ENCODE measurements at places on chromosomes 4 and X.

DNA sequence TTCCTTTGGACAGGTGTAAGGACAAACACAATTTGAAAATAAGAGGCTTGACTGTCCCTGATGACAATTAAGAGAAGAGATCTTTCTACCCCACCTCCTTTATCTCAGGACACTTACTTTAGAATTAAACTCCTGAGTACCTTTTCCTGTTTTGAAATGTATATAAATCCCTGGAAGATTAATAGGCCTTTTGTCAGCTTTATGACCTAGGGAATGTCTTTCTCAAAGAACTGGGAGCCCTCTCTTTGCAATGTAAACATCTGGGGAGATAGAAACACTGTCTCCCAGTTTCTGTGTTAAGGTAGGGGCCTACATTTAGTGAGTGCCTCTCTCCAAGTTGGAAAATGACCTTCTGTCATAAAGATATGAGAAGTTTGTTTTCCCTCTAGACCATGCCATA is 31.7 kb downstream of the AGA start:
- DNase-seq = no peak

DNA sequence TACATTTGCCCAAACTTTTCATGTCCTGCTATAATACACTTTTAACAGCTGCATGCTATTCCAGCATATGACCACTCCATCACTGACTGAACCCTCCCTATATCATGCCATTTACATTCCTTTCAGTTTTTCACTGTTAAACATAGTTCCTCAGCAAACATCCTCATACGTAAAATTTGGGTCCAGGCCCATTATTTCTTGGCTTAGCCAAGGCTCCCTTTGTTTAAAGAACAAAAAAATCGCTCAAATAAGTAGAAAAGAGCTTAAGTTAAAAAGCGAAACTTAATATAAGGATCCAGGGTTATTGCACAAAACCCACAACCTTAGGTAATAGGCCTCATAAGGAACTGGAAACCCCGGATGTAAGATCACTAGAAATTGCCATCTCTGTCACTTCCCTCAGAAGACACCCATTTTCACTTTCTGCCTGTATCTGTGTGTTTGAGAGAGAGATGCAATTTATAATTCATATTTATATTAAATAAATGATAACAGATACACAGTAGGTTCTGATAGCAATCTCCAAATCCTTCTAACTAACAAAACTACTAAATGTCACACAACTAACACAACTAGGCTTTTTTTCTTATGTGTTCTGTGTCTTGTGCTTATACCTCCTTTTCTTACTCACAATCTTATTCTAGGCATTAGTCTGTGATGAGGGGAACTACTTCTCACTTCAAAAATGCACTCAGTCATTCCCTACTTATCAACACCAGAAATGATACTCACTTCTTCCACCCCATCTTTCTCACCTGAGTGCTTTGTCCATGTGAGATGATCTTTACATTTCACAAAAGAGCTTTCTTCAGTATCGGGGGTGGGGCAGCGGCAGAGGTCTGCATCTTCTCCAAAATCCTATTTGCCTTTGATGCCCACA is 59.9 kb upstream of the FAM241A start:
- no peak for DNase-seq

DNA sequence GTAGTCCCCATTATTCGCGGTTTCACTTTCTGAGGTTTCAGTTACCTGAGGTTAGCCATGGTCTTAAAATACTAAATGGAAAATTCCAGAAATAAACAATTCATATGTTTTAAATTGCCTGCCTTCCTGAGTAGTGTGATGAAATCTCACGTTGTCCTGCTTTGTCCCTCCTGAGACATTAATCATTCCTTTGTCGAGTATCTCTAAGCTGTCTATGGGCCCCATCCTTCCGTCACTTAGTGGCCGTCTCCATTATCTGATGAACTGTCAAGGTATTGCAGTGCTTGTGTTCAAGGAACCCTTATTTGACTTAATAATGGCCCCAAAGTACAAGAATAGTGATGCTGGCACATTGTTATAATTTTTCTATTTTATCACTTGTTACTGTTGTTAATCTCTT is 94.8 kb downstream of the ADGRL3 start:
- no peak for DNase-seq

DNA sequence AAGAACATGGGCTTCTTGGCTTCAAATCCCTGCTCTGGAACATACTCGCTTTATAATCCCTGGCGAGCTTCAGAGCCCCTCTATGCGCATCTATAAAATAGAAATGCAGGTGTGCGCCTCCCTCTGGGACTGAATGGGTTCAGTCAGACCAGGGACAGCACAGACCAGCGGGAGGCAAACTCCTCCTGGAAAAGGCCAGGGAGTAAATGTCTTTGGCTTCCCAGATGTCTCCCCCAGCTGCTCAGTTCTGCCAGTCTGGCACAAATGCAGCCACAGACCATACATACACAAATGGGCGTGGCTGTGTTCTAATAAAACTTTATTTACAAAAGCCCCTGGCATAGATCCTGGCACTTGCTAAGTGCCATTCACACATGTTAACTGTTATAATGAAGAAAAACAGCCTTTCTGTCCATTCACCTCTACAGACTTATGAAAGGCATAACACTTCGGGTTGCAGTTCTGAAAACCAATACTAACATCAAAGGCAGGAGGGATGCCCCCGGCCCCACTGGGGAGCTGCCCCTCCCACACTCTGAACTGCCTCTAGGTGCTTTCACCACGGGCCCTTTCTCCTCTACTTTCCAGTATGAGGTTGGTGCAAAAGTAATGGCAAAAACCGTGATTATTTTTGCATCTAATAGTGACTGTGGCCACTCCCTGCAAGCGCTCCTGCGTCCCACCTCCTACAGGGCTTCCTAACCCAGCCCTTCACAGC is 4.6 kb downstream of the JAKMIP1 start:
- no peak for DNase-seq

GRCh38 chr4:7500404-7500803 is 65.7 kb upstream of the PSAPL1 start:
- DNase-seq = no peak

DNA sequence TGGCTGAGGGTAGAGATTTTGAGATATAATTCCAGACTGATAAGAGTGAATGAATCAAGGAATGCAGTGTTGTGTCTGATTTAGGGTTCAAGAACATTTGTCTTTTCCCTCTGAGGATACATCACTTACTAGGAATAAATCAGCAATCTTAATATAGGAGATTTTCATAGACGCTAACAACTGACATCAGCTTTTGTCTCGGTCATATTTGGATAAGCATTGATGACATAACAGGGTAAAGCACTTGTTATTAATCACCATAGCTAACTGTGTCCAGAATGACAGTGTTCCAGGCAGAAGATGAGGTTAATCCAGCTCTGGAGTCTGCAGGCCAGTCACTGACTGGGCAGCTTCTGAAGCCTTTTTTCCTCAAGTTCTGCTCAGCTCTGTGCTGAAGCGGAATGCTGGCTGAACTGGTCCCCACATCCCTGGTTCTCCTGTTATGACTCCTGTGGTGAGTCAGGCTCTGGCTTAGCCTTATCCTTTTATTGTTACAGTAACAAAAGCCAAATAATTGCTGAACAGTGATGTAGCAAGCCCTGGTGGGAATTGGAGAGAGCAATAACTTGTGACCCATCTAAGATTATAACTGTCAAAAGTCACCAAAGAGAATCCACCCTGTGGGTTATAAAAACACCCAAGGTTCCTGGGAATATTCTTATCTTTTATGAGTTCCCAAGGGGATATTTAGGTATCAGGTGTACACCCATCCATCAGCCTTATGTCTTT is 41.8 kb downstream of the FNIP2 start:
- DNase-seq = no peak

DNA sequence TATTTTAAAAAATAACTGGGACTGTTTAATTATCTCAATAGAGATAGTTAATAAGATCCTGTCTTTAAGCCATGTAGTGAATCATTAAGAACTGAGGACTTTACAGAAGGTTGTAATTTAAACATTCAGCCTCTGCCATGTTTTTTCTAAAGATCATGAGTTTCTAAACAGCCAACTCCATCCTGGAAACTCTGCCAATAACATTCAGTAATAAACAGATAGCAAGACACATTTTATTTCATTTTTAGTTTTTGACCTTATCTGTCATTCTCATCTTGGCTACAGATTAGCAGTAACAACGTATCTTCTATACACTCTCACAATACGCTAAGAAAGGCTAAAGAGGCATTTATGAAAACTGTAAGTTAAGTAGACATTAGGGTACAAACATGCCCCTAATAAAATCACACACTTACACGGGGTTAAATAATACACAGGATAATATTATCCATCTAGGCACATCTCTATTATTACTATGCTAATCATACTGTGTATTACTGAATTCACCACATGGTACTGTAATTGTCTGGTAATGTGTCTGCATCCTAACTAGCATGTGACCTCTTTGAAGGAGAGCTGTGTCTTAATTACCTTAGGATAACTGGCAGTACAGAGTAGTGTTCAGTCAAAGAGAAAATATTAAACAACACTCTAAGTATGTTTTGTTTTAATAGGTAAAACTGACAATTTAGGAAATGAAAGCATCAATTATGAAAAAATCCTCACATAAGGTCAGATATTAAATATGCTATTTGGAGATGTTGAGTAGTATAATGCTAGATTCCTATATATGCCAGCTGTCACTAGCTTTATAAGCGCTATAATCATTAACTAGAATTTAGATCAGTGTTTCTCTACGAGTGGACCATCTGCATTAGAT is 122.4 kb upstream of the NAP1L5 start:
- DNase-seq = no peak

DNA sequence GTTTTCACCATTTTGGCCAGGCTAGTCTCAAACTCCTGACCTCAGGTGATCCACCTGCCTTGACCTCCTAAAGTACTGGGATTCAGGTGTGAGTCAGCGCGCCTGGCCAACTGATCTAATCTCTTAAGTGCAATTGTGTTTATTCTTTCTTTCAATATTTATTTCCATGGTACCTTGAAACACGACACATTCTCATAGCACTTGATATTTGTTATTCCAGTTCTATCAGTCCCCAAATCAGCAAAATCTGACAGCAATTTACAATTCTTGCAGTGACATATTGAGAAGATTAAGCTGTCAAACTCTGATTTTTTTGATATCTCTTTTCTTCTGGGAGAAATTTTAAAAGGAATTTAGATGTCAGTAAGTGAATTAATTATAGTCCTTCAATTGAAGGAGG is 218.1 kb upstream of the FAT4 start:
- no peak for DNase-seq

GRCh38 chr4:90060039-90060438 is 67.2 kb upstream of the CCSER1 start:
- DNase-seq = no peak

DNA sequence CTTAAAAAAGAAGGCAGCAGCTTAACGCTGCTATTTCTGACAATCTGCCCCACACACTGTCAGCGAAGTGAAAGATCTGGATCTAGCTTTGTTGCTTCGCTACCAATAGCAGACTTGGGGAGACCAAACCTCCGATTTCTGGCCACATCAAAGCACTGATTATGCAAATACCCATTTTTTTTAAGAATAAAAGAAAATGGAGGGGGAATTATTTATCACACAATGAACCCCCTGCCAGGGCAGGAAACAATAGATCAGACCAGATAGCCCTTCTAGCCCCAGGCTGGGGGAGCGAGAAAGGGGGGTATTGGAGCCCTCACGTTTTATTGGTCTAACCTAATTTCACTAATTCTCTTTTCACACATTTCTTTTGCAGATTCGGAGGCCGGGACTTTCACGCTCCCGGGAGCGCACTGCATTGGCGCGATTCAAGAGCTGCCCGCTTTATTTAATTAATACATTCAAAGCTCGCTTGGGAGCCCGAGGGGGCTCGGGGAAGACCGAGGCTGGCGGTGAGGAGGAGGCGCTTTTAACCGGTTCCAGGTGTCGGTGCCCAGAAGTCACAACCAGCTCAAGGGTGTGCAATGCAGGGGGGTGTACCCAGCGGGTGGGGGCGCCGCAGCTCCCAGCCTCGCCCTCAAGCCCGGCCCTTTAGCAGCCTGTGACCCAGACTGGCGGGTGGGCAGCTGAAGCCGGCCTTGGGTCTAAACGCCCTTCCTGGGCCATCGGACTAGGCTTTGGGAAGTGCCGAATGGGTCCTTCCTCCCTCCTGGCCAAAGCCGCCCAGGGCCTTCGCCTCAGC is 5.5 kb downstream of the NEUROG2 start:
- no peak for DNase-seq

GRCh38 chr4:143424276-143424675 is 87.6 kb downstream of the GAB1 start:
- no peak for DNase-seq

- no peak for DNase-seq
Measured at GRCh38 chr4:173039617-173040577, 128.7 kb upstream of the GALNT7 start.

DNA sequence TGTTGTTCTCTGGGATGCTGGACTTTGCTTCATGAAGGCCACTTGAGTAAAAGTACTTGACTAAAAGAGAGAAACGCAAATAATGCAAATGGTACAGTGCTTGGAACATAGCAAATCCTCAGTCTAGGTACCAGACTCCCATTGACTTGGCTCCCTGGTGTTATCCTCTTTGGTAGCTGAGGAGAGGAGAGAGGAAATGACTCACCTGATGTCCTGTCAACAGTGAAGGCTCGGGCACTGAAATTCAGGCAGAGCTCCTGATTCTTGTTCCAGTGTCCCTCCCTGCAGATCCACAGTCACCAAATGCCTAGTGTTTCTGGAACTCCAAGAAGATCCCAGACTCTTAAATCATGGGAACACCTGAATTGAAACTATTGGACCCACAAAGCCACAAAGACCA is 22.5 kb upstream of the TCEAL4 start:
- no peak for DNase-seq

DNA sequence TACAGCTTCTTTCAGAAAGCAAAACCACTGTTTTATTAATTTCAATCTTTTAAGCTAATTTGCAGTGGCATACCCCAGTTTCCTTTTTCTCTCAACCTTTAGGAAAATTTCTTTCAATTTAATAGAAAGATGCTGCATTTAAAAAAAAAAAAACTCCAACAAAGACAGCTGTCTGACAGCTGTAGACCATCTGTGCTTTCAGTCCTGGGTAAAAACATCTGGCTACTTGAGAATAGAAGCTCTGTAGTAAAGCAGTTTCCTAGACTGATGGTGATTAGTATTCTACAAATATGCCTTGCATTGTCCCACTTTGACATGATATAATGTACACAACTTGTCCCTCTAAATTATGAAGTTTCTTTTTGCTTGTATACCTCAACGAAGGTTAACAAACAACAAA is 197.8 kb downstream of the EDA start:
- no peak for DNase-seq

GRCh38 chr4:157223456-157223855 is 2.9 kb downstream of the GRIA2 start:
- DNase-seq = no peak
